ENCODE measurements at places on chromosomes 2 and 18. TPM values are rescaled to one million over a fixed set of nuclear protein-coding genes. Genes with fewer than 3 reads are reported as not detected.

Gene CYP27A1
- total RNA-seq, result 123 TPM

Gene TUBB6
- 22.0 TPM for total RNA-seq

Gene AQP12B
- total RNA-seq, result not detected

Gene MFSD2B
- total RNA-seq, result not detected

Gene MROH2A
- not detected for total RNA-seq

Gene CXCR4
- 88.8 TPM for total RNA-seq

Data from adrenal gland (tissue), 19 donors.